ENCODE measurements at places on chromosomes 11 and 22. TPM values are rescaled to one million over a fixed set of nuclear protein-coding genes. Genes with fewer than 3 reads are reported as not detected.

DNA sequence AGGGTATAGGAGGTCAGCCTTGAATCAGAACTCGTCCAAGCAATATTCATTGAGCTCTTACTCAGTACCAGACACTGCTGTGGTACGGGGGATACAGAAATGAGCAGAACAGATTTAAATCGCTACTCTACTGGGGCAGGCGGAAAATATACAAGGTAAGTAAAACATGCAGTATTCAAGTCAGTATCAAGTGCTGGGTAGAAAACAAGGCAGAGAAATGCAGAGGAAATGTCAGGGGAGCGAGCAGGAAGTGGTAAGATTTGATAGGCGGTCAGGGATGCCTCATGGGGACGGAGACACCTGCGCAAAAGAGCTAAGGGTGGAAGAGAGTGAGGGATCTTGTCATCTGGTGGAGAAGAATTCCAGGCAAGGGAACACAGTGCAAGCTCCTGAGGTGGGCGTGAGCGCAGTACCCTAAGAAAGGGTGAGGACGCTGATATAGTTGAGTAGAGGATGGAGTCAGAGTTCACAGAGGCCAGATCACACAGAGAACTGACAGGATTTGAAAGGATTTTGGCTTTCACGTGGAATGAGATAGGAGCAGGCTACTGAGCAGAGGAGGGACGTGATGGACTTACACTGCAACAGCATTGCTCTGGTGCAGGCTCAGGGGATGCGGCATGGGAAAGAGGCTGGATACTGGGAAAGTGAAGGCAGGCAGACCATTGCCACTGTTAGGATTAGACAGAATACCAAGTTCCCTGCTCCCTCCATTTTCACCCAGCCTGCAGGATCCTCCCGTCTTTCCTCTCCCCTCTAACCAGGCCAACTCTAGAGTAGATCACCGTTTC lies 35.8 kb downstream of the SC5D start:
- no peak overlapping the region for H3K27ac ChIP-seq
- H3K4me1 ChIP-seq, result peaks cover 19% of the 10 kb centered on the region
- no peak overlapping the region for H3K4me3 ChIP-seq
- no peaks in the 10 kb centered on the region for H3K36me3 ChIP-seq
- no peaks in the 10 kb centered on the region for H3K27me3 ChIP-seq
- no peak for DNase-seq

Gene GRIA4
- not detected for total RNA-seq

GRCh38 chr11:78363024-78363619 lies 54.5 kb downstream of the GAB2 start:
- H3K36me3 ChIP-seq, result no peaks in the 10 kb centered on the region
- DNase-seq, result no peak
- H3K27ac ChIP-seq, result no peak overlapping the region
- no peaks in the 10 kb centered on the region for H3K27me3 ChIP-seq
- H3K4me3 ChIP-seq, result no peak overlapping the region

- no peaks in the 10 kb centered on the region for H3K27me3 ChIP-seq
- no peaks in the 10 kb centered on the region for H3K4me1 ChIP-seq
- DNase-seq, result no peak
- H3K27ac ChIP-seq, result peak overlapping the region; percentile 62
These were observed 41.7 kb downstream of the EXPH5 start for GRCh38 chr11:108551651-108552462.

Gene OR51A7
- total RNA-seq, result not detected

- no peak overlapping the region for H3K27ac ChIP-seq
- H3K4me3 ChIP-seq, result no peak overlapping the region
- H3K4me1 ChIP-seq, result no peaks in the 10 kb centered on the region
- H3K27me3 ChIP-seq, result no peaks in the 10 kb centered on the region
- H3K36me3 ChIP-seq, result no peaks in the 10 kb centered on the region
- no peak for DNase-seq
These were observed 32.6 kb downstream of the KIAA0930 start for GRCh38 chr22:45207981-45208664.

DNA sequence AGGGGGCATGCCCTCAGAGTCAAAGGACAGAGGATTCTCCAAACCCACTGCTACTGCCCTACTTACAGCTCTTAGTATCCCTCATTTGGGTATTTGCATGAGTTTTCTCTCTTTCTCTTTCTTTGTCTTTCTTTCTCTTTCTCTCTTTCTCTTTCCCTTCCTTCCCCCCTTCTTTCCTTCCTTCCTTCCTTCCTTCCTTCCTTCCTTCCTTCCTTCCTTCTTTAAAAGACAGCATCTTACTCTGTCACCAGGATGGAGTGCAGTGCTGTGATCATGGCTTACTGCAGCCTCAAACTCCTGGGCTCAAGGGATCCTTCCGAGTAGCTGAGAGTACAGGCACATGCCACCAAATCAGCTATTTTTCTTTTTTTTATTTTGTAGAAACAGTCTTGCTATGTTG lies 14.0 kb upstream of the MMP7 start:
- no peaks in the 10 kb centered on the region for H3K36me3 ChIP-seq
- no peaks in the 10 kb centered on the region for H3K4me1 ChIP-seq
- H3K4me3 ChIP-seq, result no peak overlapping the region
- no peak for DNase-seq

Gene MS4A1
- 0.70 TPM for total RNA-seq

- no peaks in the 10 kb centered on the region for H3K36me3 ChIP-seq
- H3K4me3 ChIP-seq, result no peak overlapping the region
- no peaks in the 10 kb centered on the region for H3K27me3 ChIP-seq
- H3K4me1 ChIP-seq, result peaks cover 20% of the 10 kb centered on the region
These were observed 1.9 kb downstream of the RNF121 start for GRCh38 chr11:71930556-71931244.

Gene BEST1
- not detected for total RNA-seq

- H3K4me1 ChIP-seq, result no peaks in the 10 kb centered on the region
- H3K36me3 ChIP-seq, result no peaks in the 10 kb centered on the region
- H3K27me3 ChIP-seq, result no peaks in the 10 kb centered on the region
- H3K27ac ChIP-seq, result no peak overlapping the region
These were observed 451.0 kb upstream of the DDI1 start for GRCh38 chr11:103585401-103585800.

DNA sequence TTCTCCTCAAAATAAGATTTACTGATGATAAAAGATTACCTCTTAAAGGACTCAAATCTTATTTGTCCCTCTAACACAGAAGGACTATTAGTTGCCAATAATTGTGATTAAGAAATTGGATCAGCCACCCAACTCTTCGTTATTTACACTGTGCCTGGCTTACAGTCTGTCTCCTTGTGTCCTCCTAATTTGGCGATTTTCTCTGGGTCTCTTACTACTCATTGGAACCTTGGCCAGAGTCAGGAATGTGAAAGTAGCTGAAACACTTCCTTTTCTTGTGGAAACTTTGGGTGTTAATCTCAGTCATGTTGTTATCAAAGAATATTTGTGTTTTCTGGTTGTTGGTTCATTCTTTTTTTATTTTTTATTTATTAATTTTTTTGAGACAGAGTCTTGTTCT lies 83.2 kb downstream of the TEAD1 start:
- no peaks in the 10 kb centered on the region for H3K4me1 ChIP-seq
- H3K36me3 ChIP-seq, result no peaks in the 10 kb centered on the region
- no peak for DNase-seq
- no peak overlapping the region for H3K4me3 ChIP-seq

DNA sequence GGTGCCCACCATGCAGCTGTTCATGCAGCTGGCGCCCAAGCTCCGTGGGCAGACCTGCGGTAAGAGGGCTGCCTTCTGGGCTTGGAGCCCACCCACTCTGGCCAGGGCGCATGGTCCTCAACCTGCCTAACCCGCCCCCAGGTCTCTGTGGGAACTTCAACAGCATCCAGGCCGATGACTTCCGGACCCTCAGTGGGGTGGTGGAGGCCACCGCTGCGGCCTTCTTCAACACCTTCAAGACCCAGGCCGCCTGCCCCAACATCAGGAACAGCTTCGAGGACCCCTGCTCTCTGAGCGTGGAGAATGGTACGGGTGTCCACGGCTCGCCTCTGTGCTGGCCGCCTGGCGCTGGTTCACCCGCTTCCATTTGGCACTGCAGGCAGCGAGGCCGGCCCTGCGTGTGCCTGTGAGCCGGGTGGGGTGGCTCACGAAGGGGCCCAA lies 11.0 kb downstream of the MUC5AC start:
- H3K27ac ChIP-seq, result no peak overlapping the region
- DNase-seq, result no peak
- H3K27me3 ChIP-seq, result no peaks in the 10 kb centered on the region

- DNase-seq, result no peak
- no peak overlapping the region for H3K27ac ChIP-seq
- H3K4me3 ChIP-seq, result no peak overlapping the region
These were observed 902.9 kb downstream of the DLG2 start for GRCh38 chr11:84724256-84724655.

GRCh38 chr11:2194877-2195755 lies 23.5 kb upstream of the TH start:
- peaks cover 7% of the 10 kb centered on the region for H3K27me3 ChIP-seq
- H3K4me1 ChIP-seq, result peaks cover 6% of the 10 kb centered on the region
- peak; percentile 42 for DNase-seq
- no peak overlapping the region for H3K4me3 ChIP-seq

Gene GCAT
- 9.3 TPM for total RNA-seq

Gene PGA4
- not detected for total RNA-seq

GRCh38 chr22:46107089-46107664 lies 43.1 kb upstream of the PPARA start:
- H3K36me3 ChIP-seq, result no peaks in the 10 kb centered on the region
- no peaks in the 10 kb centered on the region for H3K27me3 ChIP-seq
- H3K27ac ChIP-seq, result no peak overlapping the region
- DNase-seq, result no peak
- H3K4me1 ChIP-seq, result no peaks in the 10 kb centered on the region
- no peak overlapping the region for H3K4me3 ChIP-seq

DNA sequence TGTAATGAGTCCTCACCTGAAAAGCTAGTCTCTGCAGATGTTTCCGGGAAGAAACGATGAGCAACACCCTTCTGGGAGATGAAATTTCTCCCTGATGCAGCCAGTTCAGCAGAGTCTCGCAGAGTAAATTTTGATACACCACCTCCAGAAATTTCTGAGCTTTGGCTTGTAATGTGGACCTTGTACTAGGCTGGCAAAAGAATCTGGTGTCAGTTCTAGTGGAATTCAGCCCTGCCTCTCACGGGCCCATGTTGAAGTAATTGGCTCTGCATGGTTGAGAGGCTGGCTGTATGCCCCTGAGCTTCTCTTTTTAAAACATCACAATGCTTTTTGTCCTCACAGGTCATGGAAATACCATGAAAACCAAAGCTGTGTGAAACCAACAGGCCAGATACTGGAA lies at the start of gene GLYAT:
TSS of gene GLYAT (minus strand) at position 125 of the 400 bp plus-strand sequence. CDS start 7,447 bp downstream, outside the sequence.
- no peak within 1 kb of the TSS for H3K27ac ChIP-seq
- no peak within 1 kb of the TSS for H3K4me3 ChIP-seq
- peaks cover 27% of the 10 kb centered on the region for H3K4me1 ChIP-seq
- H3K27me3 ChIP-seq, result no peaks in the 10 kb centered on the region
- DNase-seq, result no peak

GRCh38 chr11:120632579-120632978 lies 121.0 kb downstream of the GRIK4 start:
- no peaks in the 10 kb centered on the region for H3K36me3 ChIP-seq
- no peak overlapping the region for H3K4me3 ChIP-seq
- peaks cover 3% of the 10 kb centered on the region for H3K27me3 ChIP-seq
- DNase-seq, result no peak

Gene WT1
- total RNA-seq, result not detected

Gene MOV10L1
- total RNA-seq, result not detected

DNA sequence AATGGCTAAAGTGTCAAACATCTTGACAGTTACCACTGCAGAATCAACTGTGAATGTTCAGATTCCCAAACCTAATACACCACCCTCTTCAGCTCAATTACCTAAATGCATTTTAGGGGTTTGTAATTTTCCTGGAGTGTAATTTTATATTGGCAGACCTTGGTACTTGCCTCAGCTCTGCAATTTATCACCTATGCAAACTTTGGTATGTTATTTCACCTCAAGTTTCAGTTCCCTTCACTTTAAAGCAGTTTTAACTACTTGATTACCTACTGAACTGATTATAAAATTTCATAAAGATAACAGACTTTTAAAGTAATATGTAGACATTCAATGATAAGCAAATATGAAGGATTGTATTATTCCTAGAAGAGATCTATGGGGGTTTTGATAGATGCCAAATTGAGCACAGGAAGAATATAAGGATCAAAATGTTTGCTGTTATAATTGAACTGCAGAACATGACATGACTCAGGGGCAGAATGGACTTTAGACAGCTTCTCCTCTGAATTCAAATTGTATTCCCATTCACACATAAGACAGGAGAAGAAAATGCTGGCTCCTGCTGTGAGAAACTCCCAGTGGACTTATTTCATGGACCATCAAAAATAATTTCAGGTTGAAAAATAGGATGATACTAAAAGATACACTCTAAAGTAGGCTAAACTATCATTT lies 491.5 kb upstream of the LUZP2 start:
- no peaks in the 10 kb centered on the region for H3K36me3 ChIP-seq
- no peak overlapping the region for H3K27ac ChIP-seq
- DNase-seq, result no peak
- no peaks in the 10 kb centered on the region for H3K4me1 ChIP-seq
- H3K4me3 ChIP-seq, result no peak overlapping the region

Gene MED15
- total RNA-seq, result 106 TPM

GRCh38 chr11:114774599-114775361 lies 96.5 kb downstream of the NXPE2 start:
- no peaks in the 10 kb centered on the region for H3K27me3 ChIP-seq
- H3K36me3 ChIP-seq, result no peaks in the 10 kb centered on the region
- no peak overlapping the region for H3K4me3 ChIP-seq
- no peaks in the 10 kb centered on the region for H3K4me1 ChIP-seq

Gene KRTAP5-1
- total RNA-seq, result not detected

Gene SYT9
- not detected for total RNA-seq

- H3K36me3 ChIP-seq, result no peaks in the 10 kb centered on the region
- DNase-seq, result no peak
- H3K4me1 ChIP-seq, result no peaks in the 10 kb centered on the region
These were observed 12.7 kb downstream of the DDI1 start for GRCh38 chr11:104049116-104049515.

DNA sequence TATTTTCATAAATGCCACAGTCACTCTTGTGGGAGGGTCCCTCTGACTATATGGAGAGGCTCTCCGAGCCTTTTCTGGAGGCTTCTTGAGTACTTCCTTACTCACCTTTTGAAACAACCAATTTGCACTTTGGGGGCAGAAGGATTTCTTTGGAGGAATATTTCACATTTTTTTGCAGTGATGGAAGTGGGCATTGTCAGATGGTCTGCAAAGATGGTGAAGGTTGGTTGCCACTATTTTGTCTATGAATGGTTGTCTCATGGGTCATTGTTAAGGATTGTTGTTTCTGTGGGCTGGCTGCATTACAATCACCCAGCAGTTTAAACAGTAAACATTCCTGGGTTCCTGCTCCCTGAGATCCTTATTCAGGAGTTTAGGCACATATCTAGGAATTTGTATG lies 388.2 kb downstream of the TMEM135 start:
- DNase-seq, result no peak
- H3K27me3 ChIP-seq, result no peaks in the 10 kb centered on the region
- no peaks in the 10 kb centered on the region for H3K4me1 ChIP-seq
- H3K36me3 ChIP-seq, result no peaks in the 10 kb centered on the region
- no peak overlapping the region for H3K27ac ChIP-seq

GRCh38 chr11:74322667-74323066 lies 11.2 kb upstream of the P4HA3 start:
- H3K36me3 ChIP-seq, result no peaks in the 10 kb centered on the region
- H3K4me3 ChIP-seq, result no peak overlapping the region
- DNase-seq, result no peak
- no peaks in the 10 kb centered on the region for H3K4me1 ChIP-seq
- no peak overlapping the region for H3K27ac ChIP-seq
- no peaks in the 10 kb centered on the region for H3K27me3 ChIP-seq

- no peaks in the 10 kb centered on the region for H3K36me3 ChIP-seq
- no peak overlapping the region for H3K4me3 ChIP-seq
- no peak overlapping the region for H3K27ac ChIP-seq
- H3K4me1 ChIP-seq, result peaks cover 3% of the 10 kb centered on the region
- H3K27me3 ChIP-seq, result no peaks in the 10 kb centered on the region
These were observed 75.9 kb upstream of the PRR5 start for GRCh38 chr22:44625981-44626687.
